HepG2 (cell line): ENCODE measurements at places on chromosomes 1 and 21.

- DNase-seq = no peak
These were observed 7.8 kb downstream of the ZC3H12A start for GRCh38 chr1:37482004-37482785.

DNA sequence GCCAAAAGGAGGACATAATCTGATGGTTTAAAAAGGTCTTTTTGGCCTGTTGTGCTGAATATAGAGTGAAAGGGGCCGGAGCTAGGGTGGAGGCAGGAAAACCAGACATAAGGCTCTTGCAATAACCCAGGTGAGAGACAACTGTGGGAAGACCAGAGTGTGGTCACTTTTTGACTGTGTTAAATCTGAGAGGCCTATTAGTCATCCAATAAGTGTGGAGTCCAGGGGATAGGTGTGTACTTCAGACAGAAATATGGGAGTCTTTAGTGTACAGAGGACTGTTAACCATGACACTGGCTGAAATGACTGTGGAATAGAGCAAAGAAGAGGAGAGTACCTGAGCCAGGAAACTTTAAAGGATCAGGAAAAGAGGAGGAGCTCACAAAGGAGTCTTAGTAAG, 89.3 kb downstream of the VAV3 start:
- DNase-seq = no peak

- DNase-seq = no peak
These were observed 28.8 kb downstream of the SCMH1 start for GRCh38 chr1:41213341-41213740.

DNA sequence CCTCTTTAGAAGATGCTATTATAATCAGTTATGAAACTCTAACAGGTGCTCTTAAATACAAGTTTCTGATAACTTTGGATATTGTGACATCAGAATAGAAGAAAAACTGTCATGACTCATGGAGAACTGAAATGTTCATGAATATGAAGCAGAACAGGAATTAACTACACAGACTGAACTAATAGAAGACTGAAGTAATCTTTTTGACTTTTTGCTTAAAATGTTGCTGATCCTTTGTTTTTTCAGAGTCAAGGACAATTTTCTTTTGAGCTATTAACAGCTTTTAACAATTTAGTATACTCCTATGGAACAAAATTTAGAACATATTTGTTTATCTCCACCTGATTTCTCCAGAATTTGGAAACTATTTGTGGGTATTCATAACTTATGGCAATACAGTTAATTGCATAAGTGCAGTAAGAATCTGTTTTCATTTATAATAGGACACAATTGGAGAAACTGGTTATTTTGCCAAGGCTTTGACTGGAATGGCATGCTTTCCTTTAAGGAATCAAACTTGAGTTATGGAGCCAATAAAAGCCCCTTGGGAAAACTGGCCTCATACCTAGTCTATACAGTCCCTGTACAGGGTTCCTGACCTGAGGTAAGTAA, 18.7 kb upstream of the PLA2G5 start:
- no peak for DNase-seq

DNA sequence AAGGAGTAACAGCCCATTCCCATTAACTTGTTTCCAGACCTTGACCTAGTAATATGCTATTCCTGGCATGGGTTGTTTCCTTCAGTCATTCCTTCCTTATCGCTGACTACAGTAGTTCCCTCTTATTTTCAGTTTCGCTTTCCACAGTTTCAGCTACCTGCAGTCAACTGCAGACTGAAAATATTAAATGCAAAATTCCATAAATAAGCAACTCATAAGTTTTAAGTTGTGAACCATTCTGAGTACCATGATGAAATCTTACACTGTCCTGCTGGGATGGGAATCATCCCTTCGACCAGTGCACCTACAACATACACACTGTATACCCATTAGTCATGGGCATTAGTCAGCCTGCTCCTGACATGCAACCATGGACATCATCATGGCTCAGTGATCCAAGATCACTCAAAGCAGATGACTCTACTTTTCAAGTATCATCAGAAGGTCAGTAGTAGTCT, 66.7 kb downstream of the CCDC30 start:
- no peak for DNase-seq

DNA sequence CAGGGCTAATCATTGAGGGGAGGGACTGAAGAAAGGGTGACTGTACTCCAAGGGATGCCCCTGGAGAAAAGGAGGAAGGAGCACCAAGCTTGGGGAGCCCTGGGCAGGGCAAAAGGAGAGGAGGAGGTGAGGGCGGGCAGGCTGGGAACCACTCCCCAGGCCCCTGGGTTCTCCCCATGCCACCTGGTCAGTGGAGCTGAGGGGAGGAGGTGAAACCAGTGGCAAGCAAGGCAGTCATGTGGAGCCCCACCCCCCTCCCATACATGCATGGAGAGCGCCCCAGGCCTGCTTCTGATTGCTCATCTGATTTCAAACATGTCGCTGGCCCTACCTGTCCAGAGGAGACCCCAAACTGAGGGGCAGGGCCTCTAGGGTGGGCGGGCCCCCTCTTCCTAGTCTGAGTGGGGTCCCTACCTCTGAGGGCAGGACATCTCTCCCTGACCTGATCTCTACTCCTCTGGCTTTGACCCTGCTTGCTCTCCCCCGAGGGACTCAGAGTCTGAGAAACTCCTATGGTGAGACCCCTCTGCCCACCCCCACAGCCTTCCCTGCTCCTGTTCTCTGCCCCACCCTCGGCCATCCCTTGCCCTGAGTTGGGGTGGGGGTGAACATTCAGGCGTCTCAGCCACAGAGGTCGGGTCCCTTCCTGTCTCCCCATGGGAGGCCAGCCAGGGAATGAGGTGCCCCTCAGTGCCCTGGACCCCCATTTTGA, 18.6 kb downstream of the INSRR start:
- no peak for DNase-seq

- no peak for DNase-seq
These were observed 37.6 kb upstream of the KIRREL1 start for GRCh38 chr1:157955857-157956256.

GRCh38 chr1:173342736-173343135, 134.4 kb upstream of the PRDX6 start:
- no peak for DNase-seq

DNA sequence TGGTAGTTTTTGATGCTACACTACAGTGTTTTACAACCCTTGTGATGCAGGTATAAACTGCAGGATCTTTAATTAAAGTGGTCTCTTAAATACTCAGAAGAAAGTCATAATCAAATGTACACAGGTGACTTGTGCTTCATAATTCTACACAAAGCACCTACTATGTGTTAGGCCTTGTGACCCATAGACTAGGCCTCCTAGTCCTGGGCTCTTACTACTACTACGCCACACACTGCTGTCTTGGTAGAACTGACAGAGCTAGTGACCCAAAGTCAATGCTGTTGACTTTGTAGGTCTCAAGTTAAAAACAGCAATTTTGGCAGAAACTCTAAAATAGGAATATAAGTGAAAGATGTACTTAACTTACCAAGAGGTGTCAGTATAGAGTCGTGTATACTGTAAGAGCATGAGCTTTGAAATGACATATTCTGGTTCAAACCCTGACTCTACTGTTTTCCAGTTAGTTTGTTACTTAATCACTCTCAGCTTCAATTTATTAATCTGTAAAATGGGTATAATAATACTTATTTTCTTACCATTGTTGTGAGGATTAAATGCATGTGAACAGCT, 48.6 kb upstream of the LMO4 start:
- DNase-seq = no peak

DNA sequence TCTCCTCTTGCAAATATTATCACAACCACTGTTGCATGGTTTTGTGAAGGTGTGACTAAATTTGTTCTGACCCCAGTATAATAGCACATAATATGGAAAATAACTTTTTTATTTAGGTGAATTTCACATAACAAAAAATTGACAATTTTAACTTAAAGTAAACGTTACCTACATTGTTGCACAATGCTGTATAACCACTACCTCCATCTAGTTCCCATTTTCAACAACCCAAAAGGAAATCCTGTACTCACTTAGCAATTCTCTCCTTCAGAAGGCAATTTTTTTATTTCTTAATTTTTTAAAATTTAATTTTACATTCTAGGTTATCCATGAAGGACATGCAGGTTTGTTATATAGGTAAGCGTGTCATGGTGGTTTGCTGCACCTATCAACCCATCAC, 95.2 kb downstream of the KCNJ6 start:
- no peak for DNase-seq

DNA sequence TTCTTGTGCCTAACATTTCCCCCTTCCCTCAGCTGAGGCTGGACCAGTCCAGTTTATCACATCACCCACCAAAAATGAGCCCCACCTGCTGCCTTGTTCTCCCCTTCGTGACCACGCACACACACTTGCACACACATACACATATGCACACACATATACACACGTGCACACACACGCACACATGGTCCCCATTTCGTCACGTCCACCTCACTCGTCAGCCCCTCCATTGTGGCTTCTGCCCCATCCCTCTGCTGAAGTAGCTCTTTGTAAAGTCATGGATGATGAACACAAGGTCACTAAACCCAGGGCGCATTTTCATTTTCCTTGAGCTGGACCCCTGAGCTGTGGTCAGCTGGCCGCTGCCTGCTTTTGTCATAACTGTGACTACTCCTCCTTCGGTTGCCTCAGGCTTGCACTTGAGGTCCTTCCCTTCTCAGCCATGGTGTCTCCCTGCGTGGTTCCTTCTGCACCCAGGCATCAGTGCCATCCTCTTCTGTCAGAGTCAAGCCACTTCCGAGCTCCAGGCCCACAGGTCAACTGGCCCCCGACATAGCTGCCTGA, 93.8 kb downstream of the SYT2 start:
- DNase-seq = no peak

DNA sequence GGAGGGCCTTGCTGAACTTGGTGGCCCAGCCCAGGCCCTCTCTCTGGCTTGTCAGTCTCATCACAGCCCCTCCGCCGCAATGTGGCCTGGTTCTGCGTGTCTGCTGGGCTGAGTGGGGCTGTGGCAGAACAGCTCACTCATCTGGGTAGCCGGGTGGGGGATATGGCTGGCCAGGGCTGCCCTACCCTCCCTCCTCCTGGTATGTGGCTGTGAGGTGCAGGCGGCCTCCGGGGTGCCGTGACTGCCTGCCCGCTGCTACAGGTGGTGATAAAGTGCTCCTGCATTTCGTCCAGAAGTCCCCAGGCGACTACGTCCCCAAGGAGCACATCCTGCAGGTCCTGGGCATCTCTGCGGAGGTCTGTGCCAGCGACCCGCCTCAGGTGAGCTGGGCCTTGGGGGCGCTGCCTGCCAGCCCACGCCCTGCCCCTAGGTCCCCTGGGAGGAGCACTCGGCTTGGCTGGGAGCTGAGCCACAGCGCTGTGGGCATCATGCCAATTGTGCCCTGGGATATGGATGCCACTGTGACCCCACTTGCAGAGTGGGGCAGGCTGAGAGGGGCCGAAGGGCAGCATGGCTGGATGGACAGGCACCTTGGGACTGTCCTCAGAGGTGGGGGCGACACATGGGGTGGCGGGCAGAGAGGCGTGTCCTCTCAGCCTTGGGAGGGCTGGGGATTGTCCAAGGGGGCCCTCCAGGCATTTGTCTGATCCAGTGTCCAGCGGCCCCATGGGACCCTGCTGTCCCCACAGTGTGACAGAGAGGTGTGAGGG, 2.3 kb downstream of the PRXL2B start:
- DNase-seq = no peak

- no peak for DNase-seq
These were observed 71.4 kb downstream of the AXDND1 start for GRCh38 chr1:179437171-179437570.

- no peak for DNase-seq
These were observed 11.1 kb downstream of the PYHIN1 start for GRCh38 chr1:158942490-158942889.

DNA sequence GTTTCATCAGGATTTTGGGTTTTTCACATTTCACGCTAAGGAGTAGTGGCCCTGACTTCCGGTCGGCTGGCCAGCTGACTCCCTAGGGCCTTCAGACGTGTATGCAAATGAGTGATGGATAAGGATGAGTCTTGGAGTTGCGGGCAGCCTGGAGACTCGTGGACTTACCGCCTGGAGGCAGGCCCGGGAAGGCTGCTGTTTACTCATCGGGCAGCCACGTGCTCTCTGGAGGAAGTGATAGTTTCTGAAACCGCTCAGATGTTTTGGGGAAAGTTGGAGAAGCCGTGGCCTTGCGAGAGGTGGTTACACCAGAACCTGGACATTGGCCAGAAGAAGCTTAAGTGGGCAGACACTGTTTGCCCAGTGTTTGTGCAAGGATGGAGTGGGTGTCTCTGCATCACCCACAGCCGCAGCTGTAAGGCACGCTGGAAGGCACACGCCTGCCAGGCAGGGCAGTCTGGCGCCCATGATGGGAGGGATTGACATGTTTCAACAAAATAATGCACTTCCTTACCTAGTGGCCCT, 23.1 kb upstream of the TNFRSF1B start:
- no peak for DNase-seq

DNA sequence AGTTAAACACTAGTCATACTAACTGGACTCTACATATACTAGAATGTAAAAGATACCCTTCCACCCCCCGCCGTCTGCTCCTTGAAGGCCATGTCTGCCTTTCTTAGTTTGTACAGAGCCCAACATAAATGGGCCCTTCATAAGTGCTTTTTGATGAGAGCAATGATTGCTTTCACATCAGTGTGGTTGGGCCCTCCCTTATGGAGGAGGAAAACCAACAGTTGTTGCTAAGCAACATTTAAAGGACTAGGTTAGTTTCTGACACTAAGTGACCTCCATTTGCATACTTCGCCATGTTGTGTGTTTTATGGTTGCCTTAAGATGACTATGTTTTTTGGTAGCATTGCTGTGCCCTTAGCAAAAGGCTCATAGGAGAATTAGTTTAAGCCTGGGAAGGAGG, 182.0 kb upstream of the SGIP1 start:
- no peak for DNase-seq

DNA sequence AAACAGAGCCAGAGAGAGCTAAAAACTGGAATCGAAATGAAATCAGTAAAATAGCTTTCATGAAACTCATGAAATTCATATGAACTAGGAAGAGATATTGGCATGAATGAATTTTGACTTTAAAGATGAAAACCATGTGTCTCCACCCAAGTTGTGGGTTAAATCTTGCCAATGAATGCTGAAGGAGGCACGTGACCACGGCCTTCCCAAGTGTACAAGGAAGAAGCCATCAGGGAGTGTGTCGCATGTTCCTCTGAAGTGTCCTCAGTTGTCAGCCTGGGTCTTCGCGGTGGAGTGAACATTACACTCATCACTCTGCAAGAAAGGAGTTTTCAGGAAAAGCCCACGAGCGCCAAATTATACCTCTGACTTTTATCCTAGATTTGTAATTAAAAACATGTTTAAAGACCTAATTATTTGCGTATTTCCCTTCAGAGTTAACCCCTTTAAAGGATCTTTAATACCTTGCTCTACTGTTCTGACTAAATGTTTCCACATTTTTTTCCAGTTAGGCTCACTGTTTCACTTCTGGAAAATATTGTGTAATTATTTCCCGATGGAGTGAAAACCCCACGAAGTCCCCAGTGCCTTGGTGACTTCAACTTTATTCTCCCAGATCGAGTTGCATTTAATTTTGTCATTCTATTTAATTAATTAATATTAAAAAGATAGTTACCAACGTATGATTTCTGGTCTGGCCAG, 118.3 kb downstream of the DHRS3 start:
- DNase-seq = no peak

DNA sequence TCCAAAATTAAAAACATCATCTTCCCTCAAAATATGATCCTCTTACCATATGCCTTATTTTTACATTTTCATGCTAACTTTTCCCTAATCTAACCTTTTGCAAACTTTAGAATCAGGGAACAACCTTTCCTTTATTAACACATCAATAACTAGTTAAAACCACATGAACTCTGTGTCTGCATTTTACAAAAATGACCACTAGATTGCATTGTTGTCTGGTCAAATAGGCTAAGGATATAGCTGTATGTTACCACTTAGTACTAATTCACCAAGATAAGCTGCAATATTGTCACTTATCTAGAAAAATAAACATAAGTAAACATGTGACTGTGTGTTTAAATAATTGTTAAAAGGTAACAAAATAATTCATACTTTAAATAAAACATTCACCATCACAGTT, 82.3 kb downstream of the DENND1B start:
- DNase-seq = peak; percentile 15
